AG09309 (cell line): ENCODE measurements at places on chromosomes 7 and 10.

GRCh38 chr7:46554688-46555422 is 633.8 kb upstream of the IGFBP3 start:
- DNase-seq = no peak

DNA sequence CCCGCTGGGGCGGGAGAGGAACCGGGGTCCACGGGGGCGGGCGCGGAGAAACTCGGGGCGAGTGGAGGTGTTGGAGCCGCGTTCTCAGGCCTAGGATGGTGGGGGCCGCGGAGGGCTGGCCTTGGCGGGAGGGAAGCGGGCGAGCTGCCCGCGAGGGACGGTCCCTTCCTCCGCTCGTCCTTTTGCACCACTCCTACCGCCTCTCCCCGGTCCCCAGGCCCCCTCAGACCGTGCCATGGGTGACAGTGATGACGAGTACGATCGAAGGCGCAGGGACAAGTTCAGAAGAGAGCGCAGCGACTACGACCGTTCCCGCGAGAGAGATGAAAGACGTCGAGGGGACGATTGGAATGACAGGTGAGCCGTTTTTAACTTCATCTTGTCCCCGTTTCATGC is 451 bp downstream of the SRRT start:
- no peak for DNase-seq

DNA sequence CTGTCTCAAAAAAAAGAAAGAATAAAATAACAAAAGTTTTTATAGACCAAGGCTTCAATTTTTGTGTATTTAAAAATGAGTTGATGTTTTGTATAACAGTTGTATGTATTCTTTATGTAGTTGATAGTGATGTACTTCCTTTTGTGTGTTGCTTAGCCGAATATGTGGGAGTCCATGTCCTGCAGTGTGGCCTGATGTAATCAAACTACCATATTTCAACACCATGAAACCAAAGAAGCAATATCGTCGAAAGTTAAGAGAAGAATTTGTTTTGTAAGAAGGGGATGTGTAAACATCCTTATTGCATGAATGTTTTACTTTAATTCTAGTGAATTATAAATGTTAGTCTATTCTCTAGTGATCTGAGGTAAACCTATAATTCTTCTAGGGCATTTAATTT is 56.6 kb downstream of the MPLKIP start:
- DNase-seq = peak; percentile 33

DNA sequence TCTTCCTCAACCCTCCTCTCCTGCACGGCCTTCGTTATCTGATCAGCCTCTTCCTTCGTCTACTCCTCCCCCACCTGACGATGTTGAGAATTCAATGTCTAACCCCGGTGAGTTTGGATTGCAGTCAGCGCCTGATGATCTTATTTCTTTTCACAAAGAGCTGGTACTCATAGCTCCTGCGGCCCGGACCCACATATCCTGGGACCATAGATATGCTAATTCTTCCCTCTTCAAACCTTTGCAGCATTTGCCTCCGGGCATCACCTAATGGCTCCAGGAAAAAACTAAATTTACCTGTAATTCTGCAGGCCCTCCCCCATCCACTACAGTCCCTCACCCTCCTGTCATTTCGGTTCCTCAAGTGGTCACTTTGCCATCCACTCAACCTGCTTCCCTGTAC is 12.4 kb upstream of the DDC start:
- DNase-seq = no peak

GRCh38 chr7:55657654-55658053 is 85.4 kb upstream of the VOPP1 start:
- DNase-seq = no peak

DNA sequence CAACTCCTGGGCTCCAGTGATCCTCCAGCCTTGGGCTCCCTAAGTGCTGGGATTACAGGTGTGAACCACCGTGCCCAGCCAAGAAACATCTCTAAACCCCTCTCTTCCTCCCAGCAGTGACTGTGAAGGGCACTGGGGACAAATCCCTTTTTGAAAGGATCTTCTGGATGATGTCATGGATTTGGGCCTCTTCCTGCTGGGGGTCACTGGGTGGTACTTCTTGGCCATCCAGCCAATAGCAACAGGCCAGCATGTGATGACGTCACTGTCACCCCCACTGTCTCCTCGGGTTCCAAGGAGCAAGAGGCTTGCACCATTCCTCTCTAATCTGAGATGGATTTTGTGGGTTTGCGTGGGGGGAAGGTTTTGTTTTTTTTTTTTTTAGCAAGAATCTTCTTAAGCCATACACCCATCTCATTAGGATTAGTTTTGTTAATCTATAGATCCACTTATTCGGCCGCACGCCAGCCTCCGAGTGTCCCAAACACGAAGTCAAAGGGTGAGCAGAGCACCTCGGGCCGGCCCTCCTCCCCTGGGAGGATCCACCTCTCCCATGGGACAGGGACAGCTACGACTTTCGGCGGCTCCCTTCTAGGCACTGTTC is 29.4 kb upstream of the TNRC18 start:
- DNase-seq = no peak

GRCh38 chr7:142776206-142776844 is 5.6 kb downstream of the PRSS2 start:
- peak; percentile 32 for DNase-seq

GRCh38 chr10:116237970-116238369 is 35.0 kb downstream of the GFRA1 start:
- no peak for DNase-seq

- DNase-seq = no peak
Measured at GRCh38 chr10:89745903-89746302, 44.5 kb downstream of the KIF20B start.

DNA sequence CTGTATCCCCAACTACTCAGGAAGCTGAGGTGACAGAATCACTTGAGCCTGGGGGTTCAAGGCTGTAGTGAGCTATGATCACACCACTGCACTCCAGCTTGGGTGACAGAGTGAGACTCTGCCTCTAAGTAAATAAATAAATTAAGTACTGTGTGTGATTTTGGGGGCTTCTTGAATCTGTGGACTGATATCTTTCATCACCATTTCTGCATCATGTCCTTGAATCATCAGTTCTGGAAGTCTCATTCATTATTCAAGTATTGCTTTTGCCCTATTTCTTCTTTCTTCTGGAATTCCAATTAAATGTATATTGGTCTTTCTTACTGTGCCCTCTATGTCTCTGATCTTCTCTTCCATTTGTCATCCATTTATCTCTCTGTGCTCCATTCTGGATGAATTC is 46.7 kb upstream of the OPN4 start:
- DNase-seq = no peak

GRCh38 chr7:138478499-138478908 is 18.4 kb downstream of the TRIM24 start:
- DNase-seq = no peak

- no peak for DNase-seq
Measured at GRCh38 chr10:34794835-34795234, 20.3 kb downstream of the PARD3 start.

DNA sequence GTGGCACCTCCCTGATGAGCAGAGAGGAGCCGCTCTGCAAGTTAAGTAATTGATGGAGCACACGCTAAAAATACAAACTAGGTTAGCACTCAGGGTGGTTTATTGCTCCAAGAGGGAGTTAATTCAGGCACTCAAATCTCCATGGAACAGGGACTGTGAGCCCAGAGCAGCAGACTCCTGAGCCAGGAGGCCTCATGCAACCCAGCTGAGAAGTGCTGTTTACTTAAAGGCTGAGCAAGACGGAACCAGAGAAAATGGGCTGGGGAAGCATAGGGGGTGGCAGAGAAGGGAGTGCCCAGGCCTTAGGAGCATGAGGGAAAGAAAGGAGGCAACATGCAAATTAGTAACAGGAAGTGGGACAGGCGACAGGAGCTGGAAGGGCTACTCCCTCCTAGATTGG is 174.1 kb downstream of the KCNMA1 start:
- no peak for DNase-seq
